CD4-positive, alpha-beta T cell treated with Interleukin-12 subunit alpha and Interleukin-12 subunit beta, for 1 hour (primary cell): ENCODE measurements at places on chromosomes 13 and 19.

DNA sequence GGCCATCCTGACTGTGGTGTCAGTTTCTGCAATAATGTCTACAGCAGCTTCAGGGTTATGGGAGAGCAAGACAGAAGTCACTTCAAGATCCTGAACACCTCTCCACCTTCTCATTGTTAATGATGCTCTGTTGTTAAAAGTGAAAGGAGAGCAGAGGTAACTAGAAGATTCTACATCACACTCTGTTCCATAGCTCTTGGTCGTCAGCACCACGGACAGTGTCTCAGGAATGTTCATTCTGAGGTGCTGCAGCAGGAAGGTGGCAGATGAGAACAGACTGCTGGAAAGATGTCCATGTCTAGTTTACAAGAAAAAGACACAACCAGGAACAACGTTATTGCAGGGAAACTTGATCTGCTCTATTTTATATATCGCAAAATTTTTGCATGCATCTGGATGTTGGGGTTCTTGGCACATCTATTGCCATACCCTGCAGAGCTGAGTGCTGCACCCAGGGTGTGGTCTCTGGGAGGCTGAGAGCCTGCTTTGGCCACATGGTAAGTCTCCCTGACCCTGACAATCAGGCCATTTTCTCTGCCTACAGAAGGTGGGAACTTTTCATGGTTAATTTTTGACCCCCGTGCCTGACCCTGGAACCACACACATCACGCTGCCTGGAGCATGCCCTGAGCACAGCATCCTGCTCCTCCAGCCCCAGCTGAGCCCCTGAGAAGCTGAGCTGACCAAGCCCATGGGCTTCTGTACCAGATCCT is 12.7 kb downstream of the CEACAM21 start:
- DNase-seq: no peak

DNA sequence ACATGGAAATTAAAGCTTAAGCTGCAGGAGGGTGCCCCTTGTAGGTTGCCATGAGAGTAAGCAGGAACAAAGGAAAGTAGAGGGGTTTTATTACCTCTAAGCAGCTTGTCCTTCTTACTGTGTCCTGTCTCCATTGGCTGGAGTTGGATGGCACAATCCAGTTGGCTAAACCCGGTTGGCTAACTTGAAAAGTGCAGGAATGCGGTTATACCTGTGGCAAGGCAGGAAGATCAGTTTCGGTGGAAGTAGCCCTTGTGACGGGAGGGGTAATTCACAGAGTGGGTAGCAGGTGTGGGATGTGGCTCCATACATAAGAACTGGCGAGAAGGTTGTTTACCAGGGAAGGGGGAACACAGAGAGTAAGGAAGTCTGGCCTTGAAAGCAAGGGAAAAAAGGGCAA is 3.2 kb downstream of the ZNF726 start:
- DNase-seq: no peak

DNA sequence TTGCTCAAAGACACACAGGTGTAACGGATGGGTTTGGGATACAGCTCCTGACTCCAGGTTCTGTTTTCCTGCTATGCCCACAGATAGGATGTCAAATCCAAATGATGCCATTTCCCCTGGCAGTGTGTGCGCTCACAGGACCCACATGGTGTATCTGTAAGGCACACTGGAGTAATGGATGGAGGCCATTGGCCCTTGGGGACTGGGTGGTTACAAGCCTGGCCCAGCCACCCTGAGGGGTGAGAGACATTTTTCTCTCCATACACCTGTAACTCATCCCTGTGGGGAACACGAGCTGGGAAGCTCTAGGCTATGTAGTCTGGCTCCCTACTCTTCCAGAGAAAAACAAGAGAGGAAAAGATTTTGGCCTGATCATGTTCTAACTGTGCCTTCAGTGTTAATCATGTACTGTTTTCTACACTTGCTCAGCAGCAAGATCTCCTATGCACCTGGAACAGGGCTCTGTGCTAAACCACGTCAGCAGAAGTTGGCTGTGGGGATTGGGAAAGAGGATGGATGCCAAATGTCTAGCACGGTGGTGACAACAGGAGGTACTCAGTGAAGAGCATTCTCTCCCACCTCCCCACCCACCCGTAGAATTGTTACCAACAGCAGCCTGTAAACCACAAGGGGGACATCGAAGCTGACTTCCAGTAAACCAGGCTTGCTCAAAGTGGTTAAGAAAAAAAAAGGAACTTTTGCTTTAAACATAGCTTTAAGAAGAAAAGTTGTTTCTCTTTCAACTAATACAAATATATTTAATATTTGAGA is 237.0 kb downstream of the LACC1 start:
- peak; percentile 18 for DNase-seq

DNA sequence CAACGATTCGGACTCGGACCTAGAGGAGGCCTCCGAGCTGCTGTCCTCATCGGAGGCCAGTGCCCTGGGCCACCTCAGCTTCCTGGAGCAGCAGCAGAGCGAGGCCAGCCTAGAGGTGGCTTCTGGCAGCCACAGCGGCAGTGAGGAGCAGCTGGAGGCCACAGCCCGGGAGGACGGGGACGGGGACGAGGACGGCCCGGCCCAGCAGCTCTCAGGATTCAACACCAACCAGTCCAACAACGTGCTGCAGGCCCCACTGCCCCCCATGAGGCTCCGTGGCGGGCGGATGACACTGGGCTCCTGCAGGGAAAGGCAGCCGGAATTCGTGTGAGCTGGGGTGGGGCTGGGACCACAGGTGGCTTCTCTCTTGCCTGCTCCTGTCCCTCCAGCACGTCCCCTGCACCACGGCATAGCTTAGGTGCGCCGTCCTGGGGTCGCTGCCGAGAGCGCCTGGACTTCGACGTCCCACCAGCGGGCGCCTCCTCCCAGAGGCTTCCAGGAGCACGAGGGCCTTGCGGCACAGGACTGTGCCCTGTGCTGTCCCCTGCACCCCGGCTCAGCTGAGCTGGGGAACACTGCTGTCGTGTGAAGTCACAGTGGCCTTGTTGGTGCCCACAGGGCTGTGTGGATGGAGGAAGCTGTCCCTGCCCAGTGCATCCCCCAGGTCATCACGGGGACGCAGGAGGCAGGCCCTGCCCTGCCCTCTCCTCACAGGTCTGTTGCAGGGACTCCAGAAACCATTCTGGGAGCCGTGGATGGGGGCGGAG is 9.3 kb downstream of the POLR2E start:
- no peak for DNase-seq

DNA sequence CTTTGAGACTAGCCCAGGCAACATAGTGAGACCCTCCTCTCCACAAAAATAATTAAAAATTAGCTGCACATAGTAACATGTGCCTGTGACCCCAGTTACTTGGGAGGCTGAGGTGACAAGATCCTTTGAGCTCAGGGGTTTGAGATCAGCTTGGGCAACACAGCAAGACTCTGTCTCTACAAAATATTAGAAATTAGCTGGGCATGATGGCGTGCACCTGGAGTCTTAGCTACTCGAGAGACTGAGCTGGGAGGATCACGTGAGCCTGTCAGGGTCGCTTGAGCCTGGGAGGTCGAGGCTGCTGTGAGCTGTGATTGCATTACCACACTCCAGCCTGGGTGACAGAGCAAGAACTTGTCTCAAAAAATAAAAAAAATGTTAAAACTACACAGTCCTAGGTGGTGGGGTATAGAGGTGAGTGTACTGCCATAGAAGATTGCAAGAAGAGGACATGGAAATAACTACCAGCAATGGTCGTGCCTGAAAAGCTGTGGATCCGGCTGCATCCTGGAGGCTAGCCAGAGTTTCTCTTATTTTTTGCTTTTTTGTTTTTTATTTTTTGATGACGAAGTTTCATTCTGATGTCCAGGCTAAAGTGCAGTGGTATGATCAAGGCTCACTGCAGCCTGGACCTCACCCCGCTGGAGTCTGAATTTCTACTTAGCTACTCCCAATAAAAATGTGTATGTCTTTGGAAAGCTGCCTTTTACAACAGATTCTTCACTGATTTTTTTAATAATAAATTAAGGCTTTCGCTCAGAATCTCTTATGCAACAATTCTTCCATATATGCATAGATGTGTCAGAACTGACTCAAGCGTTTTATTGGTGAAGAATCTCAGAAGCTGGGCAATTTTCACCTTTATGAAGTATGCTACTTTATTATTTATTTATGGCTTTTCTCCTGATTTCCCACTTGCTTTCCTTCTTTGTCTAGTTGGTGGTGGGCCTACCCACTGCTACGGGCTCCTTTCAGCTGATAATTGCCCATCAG is 393.8 kb downstream of the TSHZ3 start:
- no peak for DNase-seq

- DNase-seq: no peak
Measured at GRCh38 chr13:50406831-50407230, 391.6 kb downstream of the KCNRG start.

- no peak for DNase-seq
Measured at GRCh38 chr13:66036636-66037035, 1193.5 kb downstream of the PCDH9 start.

DNA sequence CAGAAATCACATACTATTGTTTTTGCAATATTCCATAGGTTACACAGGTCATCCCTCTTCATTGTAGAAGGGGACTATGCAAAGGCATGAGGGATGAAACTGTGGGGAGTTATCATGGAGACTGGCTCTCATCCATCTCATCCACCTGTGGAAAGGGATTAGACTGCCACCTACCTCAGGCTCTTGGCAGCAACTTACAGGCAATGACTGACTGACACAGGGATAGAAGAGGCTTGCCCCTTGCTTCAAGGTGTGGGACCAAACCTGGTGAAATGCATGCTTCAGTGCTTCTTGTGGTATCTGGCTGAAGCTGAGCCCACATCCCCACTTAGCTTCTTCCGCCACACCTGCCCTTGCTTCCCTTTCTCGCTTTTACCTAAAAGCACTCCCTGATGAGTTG is 341.3 kb downstream of the GPC5 start:
- DNase-seq: no peak

GRCh38 chr19:47540748-47541147 is 25.9 kb upstream of the NAPA start:
- DNase-seq: peak; percentile 28

DNA sequence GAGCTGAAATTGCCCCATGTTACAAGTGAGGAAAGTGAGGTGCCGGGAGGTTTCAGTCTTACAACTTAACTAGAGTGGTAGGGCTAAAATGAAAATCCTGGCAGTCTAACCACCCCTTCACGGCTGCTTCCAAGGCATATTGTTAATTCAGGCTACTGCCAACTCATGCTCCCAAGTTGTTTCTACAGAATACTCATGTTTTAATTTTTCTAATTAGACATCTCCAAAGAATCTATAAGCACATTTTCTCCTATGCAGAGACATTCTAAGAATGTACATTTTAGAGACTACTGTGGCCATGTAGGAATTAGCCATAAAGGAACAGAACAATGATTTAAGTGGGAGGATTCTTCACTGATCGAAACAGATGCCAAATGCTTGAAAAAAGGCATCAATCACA is 7.0 kb upstream of the TSC22D1 start:
- DNase-seq: no peak

- DNase-seq: no peak
Measured at GRCh38 chr13:51588406-51588949, 4.2 kb downstream of the WDFY2 start.

DNA sequence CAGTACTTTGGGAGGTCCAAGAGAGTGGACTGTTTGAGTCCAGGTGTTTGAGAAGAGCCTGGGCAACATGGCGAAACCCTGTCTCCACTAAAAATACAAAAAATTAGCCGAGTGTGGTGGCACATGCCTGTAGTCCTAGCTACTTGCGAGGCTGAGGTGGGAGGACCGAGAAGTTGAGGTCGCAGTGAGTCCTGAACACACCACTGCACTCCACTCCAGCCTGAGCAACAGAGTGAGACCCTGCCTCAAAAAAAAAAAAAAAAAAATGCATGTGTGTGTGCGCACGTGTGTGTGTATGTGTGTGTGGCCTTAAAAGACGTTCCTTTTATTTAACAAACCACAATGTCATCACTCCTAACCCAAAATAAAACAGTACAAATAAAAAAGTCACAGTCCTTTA is 62.6 kb downstream of the MAP4K1 start:
- no peak for DNase-seq

DNA sequence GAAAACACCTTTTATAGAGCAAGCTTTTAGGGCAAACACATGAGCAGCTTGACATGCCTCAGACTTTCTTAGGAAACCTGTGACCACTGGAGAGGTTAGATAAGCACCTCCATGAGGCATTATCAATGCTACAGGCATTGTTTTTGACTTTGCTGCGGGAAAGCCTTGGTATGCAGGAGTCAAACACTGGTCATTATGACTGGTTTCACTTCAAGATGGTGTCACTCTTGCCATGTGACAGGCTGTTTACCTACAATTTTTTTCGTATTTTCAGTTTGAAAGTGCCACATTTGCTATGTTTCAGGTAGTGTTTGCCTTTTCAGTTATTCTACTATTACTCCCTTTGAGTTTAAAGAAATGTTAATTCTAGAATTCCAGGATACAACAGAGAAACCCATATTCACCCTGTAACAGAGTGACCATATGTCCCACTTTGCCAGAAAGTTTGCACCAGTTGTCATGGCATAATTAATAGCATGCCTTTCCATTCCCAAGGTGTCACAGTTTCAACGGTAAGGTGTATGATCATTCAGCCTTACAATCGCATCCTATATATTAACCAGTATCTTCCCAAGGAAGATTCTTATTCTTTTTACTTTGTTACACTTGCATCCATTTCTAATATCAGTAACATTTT is 33.0 kb downstream of the USP12 start:
- no peak for DNase-seq

- DNase-seq: no peak
Measured at GRCh38 chr19:35764432-35765315, 6.7 kb downstream of the PROSER3 start.

- no peak for DNase-seq
Measured at GRCh38 chr13:43126420-43126819, 103.0 kb downstream of the DNAJC15 start.
